ENCODE measurements at places on chromosomes 2 and 18. TPM values are rescaled to one million over a fixed set of nuclear protein-coding genes. Genes with fewer than 3 reads are reported as not detected.

Gene CCDC148
- total RNA-seq = under 0.01 TPM

Gene MC5R
- not detected for total RNA-seq

Gene TRMT61B
- total RNA-seq = 13.3 TPM

Gene RAB31
- 34.1 TPM for total RNA-seq

Gene HOXD3
- total RNA-seq = 4.2 TPM

Gene SPHKAP
- total RNA-seq = under 0.01 TPM

Gene MARCHF4
- 6.2 TPM for total RNA-seq

Gene GLI2
- 0.30 TPM for total RNA-seq

Gene TLX2
- not detected for total RNA-seq

Gene CKAP2L
- total RNA-seq = 4.2 TPM

Gene MTLN
- total RNA-seq = 65.7 TPM

Gene VIL1
- not detected for total RNA-seq

Gene LTBP1
- total RNA-seq = 80.9 TPM

Gene ATP8B1
- 58.8 TPM for total RNA-seq

Gene SCN9A
- total RNA-seq = 2.6 TPM

Gene CREG2
- 0.97 TPM for total RNA-seq

Gene LYG1
- not detected for total RNA-seq

Gene GEN1
- 11.4 TPM for total RNA-seq

Gene CYB5A
- total RNA-seq = 42.2 TPM

Gene CERKL
- not detected for total RNA-seq

Gene TRIM43B
- total RNA-seq = not detected

Gene RIT2
- not detected for total RNA-seq

Gene C2orf15
- total RNA-seq = not detected

Gene RAB6C
- total RNA-seq = not detected

Gene ASB1
- 9.7 TPM for total RNA-seq

Gene LAMA1
- 0.32 TPM for total RNA-seq

Gene UGT1A3
- total RNA-seq = not detected

Gene TFPI
- 603 TPM for total RNA-seq

Gene SKOR2
- not detected for total RNA-seq

Gene NPPC
- not detected for total RNA-seq

Gene SNRNP27
- total RNA-seq = 49.7 TPM

Gene RAD51AP2
- not detected for total RNA-seq

Gene ACVR1
- 10.6 TPM for total RNA-seq

Gene CAPN14
- under 0.01 TPM for total RNA-seq

Gene DAW1
- 17.5 TPM for total RNA-seq

Gene ARMC9
- total RNA-seq = 18.4 TPM

Gene ALLC
- total RNA-seq = not detected
